ENCODE measurements at places on chromosomes 6 and 20. TPM values are rescaled to one million over a fixed set of nuclear protein-coding genes. Genes with fewer than 3 reads are reported as not detected.
A peak's percentile ranks its signal among the peaks of the same experiment; 100 is the strongest.

- DNase-seq, result no peak
Measured at GRCh38 chr6:50661636-50662035, 51.7 kb upstream of the TFAP2D start.

RIMS1 gene
- total RNA-seq, result not detected

GRCh38 chr20:8255945-8256632 lies 124.0 kb downstream of the PLCB1 start:
- DNase-seq, result no peak

DNA sequence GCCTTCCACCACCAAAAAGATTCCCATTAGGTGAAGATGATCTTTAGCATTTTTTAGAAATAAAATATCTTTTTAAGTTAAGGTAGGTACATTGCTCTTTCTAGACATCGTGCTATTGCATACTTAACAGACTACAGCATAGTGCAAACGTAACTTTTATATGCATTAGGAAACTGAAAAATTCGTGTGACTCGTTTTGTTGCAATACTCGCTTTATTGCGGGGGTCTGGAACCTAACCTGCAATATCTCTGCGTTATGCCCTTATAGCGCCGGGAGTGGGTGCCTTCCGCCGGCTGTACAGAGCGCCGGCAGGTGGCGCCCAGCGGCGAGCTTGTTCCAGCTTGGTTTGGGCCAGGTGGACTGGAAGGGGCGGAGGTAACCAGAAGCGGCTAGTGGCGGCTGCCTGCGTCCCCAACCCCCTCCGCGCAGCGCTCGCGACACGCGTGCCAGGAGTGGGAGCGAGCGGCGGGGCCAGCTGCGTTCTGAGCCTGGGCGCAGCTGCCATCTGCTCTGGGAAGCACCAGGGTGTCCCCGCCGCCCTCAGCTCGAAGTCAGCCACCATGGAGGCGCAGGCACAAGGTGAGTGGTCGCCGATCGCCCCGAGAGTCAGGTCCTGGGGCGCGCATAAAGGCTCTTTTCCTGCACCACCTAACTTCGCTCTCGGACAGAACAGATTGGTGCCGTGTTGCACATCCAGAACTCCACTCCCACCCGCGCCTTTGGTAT lies at the start of gene TPD52L1:
Gene TPD52L1 (plus strand): TSS at position 383 of the 727 bp plus-strand sequence. CDS start 179 bp downstream, at position 562.
- peak; percentile 83 for DNase-seq

GRCh38 chr6:169155481-169155880 lies 98.2 kb downstream of the THBS2 start:
- DNase-seq, result no peak

DNA sequence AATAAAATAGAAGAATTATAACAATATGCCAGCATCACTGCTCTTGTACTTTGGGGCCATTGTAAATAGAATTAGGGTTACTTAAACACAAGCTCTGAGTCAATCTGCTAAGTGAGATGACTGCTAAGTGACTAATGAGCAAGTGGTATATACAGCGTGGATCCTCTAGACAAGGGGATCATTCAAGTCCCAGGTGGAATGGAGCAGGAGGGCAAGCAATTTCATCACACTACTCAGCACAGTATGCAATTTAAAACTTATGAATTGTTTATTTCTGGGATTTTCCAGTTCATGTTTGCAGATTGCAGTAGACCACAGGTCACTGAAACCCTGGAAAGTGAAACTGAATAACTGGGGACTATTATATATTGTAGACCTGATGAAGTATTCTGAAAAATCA lies 235.3 kb downstream of the BTBD3 start:
- DNase-seq, result no peak

CAP2 gene
- total RNA-seq, result 3.4 TPM

LINC00237 gene
- not detected for total RNA-seq

EEF1A2 gene
- 2.7 TPM for total RNA-seq

DNA sequence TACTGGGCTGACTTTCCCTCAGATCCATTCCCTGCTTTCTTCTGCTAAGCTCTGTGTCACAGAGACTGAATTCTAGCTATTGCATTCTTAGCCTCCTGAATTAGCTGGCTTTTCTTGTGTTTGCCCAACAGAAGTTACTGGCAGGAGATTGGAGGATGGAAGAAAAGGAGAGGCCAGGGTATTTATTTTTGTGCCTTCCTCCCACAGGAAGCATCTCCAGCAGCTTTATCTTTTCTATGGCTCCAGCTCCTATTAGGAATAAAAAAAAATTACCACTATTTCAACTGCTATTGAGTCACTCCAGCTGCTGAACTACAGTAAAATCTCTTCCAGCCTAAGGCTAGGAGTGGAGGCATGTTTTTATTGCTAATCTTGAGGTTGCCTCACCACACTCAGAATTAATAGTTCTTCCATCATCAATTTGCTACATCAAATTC lies 492.4 kb downstream of the RFPL4B start:
- no peak for DNase-seq

GRCh38 chr6:144104898-144105487 lies 9.6 kb upstream of the SF3B5 start:
- no peak for DNase-seq

DNA sequence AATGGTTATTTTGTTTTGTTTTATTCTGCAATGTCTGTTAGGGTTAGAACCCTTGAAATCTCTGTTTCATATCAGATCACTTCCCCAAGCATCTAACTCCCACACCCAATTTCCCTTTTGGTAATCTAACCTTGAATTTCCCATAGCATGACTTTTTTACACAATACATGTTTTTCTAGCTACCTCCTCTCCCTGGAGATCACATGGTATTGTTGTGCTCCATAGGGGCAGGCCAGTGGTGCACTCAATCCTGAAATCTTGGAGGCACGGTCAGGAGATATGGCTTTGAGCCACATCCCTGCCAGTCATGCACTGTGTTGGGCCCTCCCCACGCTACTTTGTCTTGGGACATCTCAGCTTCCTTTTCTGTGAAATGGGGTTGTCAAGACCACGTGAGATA lies 36.7 kb upstream of the NNAT start:
- no peak for DNase-seq

OR12D3 gene
- not detected for total RNA-seq

TSHZ2 gene
- total RNA-seq, result 3.6 TPM

- peak; percentile 75 for DNase-seq
Measured at GRCh38 chr6:52574709-52575501, 2.0 kb downstream of the TRAM2 start.

PAK1IP1 gene
- total RNA-seq, result 12.5 TPM

DNA sequence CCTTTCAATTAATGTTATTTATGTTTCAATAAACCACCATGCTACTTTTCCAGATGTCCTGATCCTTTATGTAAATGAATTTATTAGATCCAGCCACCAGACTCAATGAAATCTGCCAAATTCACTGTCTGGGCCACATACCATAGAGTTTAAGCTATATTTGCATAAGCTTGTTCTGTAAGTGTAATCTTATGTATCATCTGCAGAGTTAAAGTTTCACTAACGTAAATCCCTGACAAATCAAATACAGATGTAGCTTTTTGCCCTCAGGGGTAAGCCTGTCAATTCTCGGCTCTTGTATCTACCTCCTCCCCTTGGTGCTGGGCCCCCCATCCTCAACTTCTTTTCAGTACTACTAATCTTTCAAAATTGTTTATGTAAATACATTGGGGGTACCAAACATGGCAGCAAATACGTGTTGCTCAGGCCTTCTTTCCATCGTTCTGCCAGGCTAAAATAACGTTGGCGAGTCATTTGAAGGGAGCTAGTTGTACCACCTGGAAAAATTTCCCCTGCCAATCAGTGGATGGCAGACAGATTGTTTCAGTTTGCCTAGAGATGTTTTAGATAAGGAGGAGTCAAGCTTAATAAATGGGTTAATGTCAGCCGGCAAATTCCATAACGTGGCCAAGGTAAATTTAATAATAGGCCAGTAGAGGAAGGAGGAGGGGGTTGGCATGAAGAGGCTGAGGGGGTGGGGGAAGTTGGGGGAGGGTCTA lies 79.6 kb downstream of the RPS12 start:
- no peak for DNase-seq

RBM12 gene
- total RNA-seq, result 70.6 TPM

ARG1 gene
- total RNA-seq, result not detected

PNPLA1 gene
- 0.38 TPM for total RNA-seq

GPANK1 gene
- total RNA-seq, result 17.4 TPM

- no peak for DNase-seq
Measured at GRCh38 chr20:44856856-44857448, 28.6 kb upstream of the YWHAB start.

DNA sequence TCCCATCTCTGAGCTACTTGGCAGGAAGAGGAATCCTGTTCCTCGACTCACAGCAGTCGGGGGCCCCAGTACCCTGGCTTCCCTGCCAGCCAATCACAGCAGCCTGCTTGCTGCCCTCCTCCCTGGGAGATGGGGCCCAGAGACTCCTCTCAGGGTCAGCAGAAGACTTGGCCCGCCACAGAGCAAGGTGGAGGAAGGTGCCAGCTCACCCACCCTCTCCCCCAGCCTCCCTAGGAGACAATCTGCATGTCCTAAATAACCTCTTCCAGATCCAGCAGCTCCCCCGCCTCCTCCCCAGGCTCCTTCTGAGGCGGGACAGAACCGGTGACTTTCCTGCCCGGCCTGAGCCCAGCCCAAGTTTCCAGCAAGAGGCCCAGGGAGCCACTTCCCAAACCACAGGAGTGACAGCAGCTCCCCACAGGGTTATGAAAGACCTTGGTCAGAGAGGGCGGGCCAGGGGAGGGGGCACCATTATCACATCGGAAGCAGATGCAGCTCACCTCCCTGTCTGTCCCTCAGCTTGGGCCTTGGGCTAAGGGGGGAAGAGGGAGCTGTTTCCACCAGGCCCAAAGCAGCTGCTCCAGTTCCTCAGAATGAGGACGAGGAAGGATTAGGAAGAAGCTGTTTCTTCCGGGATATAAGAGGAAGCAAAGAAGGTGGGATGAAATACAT lies 2.3 kb downstream of the CCND3 start:
- DNase-seq, result peak; percentile 44

GRCh38 chr6:52958546-52959255 lies 36.4 kb downstream of the GSTA4 start:
- no peak for DNase-seq

NOX3 gene
- total RNA-seq, result not detected

GRCh38 chr20:32078791-32079190 lies 26.7 kb downstream of the HCK start:
- no peak for DNase-seq

GRCh38 chr6:11279284-11279689 lies 46.8 kb upstream of the NEDD9 start:
- DNase-seq, result no peak

CGA gene
- total RNA-seq, result not detected

DNA sequence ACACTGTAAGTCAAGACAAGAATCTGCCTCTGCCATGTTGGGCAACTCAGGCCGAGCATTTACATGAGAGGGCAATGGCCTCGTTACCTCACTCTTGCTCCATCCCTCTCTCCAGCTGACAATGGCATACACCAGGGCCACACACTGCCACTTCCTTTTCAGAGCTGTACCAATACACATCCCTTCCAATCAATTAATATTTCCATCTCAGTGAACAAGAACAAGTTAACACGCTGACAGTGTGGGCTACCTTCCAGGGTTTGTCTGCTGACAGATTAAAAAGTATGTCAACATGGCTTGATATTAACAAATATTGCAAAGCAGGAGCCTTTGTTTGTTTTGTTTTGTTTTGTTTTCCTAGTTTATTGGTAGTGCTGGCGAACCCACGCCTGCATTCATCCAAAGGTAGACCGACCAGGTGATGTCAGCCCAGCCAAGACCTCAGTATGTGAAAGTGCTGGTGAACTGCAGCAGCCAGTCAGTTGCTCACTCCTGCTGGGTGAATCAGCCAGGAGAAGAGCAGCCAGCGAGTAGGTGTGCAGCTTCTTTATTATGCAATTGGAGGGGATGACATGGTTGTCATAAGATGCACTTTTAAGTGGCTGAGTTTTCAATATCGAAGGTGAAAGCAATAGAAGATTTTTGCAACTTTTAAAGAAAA lies 487.3 kb upstream of the JARID2 start:
- no peak for DNase-seq

DNA sequence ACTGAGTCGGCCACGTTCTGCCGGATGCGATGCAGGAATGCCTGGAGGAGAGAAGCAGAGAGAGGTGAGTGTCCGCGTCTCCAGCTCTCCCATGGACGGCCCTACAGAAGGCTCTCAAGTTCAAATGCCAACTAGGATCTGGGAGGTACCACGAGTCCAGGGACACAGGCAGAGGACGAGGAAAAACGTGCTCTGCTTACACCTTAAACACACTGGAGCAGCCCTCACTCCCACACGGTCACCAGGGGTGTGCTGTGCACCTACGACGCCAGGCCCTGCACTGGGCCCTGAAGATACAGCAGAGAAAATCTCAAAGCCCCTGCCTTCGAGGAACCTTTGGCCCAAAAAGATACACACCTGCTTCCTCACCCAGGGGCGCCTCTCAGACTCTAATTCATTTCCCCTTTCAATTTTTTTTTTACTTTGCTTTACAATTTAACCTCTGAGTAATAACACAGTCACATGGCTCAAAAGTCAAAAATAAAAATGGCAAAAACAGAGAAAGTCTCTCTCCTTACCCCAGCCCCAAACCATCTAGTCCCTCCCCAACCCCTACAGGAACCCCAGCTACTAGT lies 79.9 kb downstream of the PREX1 start:
- no peak for DNase-seq

- DNase-seq, result no peak
Measured at GRCh38 chr6:1860756-1861348, 251.1 kb downstream of the FOXC1 start.

All from mucosa of descending colon (tissue), 3 donors.